Frontal cortex (tissue), 4 donors: ENCODE measurements at places on chromosomes 4 and X.
A peak's percentile ranks its signal among the peaks of the same experiment; 100 is the strongest.

DNA sequence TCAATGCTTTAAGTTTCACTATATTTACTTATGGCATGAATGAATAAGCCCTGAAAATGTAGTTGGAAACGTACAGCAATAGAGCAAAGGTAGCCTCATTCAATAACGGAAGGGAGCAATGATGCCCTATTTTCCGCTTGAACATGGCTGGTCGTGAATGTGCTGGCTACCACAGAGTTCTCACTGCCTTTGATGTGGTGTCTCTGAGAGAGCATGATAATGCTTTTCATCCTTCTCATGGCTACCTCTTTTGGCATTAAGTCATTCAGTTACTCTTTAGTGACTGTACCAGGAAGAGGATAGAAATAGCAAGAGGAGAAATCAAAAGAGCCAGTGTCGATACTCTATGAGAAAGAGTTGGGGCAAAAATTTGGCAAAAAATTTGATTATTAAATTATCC is 308.0 kb downstream of the PPP3CA start:
- DNase-seq = no peak

DNA sequence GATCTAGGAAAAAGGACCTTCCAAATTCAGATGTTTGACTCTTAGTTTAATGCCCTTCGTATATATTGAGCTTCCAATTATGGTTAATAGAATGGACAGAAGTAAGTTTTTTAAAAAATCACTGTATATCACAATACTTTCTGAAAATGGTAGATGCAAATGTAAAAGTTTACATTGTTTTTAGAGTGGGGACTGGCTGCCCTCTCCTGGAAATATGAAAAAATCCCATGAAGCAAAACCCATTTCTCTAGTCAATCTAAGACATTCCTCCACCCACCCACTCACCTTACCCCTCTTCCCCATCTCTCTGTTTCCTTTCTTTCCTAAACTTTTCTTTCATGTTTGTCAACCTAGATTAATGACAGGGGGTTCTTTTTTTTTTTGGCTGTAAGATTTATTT is 134.5 kb downstream of the ARHGAP6 start:
- no peak for DNase-seq

DNA sequence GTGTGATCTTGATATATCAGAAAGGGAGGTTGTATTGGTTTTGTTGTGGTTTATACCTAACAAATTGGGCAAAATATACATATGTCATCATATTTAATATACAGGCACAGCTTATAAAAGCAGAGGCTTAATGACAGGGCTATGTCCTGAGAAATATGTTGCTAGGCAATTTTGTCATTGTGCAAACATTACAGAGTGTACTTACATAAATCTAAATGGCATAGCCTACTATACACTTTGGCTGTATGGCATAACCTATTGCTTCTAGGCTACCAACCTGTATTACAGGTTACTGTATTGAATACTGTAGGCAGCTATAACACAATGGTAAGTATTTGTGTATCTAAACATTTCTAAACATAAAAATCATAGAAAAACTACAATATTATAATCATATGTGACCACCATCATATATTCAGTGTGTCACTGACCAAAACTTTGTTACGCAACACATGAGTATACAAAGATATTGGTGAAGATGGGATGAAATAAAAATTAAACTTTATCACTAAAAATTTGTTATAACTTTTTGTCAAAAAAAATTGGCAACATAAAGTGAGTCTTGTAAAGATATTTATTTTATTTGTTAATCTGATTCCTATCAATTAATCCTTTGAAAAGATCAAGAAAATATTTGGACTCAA is 414.0 kb upstream of the HS3ST1 start:
- no peak for DNase-seq

GRCh38 chr4:168880072-168880675 is 129.9 kb downstream of the CBR4 start:
- no peak for DNase-seq

- DNase-seq = no peak
Observed at GRCh38 chrX:81586096-81586495, 384.2 kb downstream of the SH3BGRL start.

DNA sequence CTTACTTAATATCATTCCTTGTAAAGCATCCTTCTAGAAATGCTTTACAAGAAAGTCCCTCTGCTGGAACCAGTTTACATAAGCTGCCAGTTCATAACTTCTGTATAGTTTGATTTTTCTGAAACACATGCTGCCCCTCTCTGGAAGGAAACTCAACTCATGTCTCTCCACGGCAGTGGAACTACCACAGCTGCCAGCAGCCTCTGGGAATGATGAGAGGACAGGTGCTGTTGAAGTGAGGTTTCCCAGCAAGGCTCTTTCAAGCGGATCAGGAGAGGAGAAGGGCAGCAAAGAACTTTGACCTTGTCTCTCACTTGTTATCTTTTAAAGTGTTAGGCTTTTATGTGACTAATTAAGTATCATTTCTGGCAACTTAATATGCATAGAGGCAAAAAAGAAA is 7.3 kb downstream of the GRPR start:
- DNase-seq = no peak

DNA sequence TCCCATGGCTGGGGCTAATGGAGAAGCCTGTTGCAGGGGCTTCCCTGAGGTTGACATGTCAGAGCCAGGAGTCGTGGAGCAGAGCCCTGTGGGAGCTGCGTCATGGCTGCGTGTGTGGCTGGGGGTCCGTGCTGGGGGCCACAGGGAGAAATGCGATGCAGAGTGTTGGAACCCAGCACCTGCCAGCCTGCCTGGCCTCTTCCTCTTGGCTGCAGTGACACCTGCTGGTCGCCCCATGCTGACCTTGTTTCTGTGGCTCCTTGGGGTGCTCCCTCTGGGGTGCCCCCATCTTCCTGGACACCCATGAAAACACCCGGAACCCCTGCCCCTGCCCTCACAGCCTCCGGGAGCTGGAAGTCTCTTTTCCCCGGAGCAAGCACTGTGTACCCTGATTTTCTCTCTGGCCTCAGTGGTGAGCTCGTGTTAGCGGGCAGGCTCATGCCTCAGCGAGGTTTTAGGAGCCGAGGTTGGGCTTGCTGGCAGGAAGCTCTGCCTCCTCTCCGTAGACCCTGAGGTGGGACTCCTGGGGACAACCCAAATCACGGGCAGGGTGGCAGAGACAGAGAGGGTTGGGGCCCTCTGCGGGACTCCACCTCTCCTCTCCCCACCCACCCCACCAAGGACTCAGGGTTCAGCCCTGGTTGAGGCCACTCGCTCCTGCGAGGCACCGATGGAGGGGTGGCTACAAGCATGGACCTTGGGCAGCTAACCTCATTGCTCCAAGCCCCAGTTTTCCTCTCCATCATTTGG is 103.7 kb downstream of the SORCS2 start:
- peak; percentile 54 for DNase-seq

DNA sequence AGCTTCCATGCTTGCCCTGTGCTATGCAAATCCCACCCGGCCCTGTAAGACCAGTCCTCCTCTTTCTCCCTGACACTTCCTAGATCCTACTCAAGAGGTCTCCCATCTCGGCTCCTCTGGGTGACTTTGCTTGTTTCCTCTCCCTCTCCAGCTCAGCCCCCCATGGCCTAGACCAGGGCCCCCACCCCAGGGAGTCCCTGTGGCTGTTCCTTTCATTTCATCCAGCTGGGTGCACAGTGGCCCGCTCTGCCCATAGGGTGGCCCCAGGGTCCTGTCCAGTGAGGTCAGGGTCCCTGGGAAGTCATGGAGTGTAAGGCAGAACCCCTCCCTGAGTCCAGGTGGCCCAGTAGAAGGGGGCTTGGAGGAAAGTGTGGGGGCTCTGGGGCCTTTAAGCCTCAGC is 52.3 kb upstream of the NKX1-1 start:
- no peak for DNase-seq
